ENCODE measurements at places on chromosomes 7 and 10. TPM values are rescaled to one million over a fixed set of nuclear protein-coding genes. Genes with fewer than 3 reads are reported as not detected.
A peak's percentile ranks its signal among the peaks of the same experiment; 100 is the strongest.

SERPINE1 gene
- total RNA-seq: 7.2 TPM

SGCE gene
- total RNA-seq: 8.8 TPM

KLF14 gene
- 0.54 TPM for total RNA-seq

FGL2 gene
- total RNA-seq: 8.8 TPM

POLR2J2 gene
- 2.9 TPM for total RNA-seq

CYP3A4 gene
- not detected for total RNA-seq

DGKI gene
- 0.44 TPM for total RNA-seq

FGFBP3 gene
- 0.41 TPM for total RNA-seq

DNA sequence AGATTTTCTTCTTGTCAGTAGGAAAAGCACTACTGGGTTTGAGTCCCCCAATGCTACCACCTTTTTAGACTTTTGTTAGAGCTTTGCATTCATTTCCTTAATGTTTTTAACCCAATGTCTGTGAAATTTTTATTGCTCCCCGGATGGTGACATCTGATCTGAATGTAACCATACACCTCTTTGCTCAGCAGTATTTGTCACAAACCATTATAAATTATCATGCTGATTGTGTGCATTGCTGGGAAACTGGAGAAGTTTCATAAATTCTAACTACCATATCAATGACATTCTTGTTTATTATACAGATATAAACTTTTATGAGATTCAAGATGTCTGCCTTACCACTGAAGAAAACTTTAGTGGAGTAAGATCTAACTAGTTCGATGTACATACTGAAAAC, 8.5 kb downstream of the NRP1 start:
- no peak for DNase-seq

GRCh38 chr10:50347394-50347802, 96.1 kb upstream of the ASAH2 start:
- DNase-seq: no peak

- DNase-seq: no peak
Measured at GRCh38 chr7:98394377-98394836, 6.5 kb downstream of the BAIAP2L1 start.

GRCh38 chr10:43293677-43294057, 26.8 kb upstream of the RASGEF1A start:
- no peak for DNase-seq

DNA sequence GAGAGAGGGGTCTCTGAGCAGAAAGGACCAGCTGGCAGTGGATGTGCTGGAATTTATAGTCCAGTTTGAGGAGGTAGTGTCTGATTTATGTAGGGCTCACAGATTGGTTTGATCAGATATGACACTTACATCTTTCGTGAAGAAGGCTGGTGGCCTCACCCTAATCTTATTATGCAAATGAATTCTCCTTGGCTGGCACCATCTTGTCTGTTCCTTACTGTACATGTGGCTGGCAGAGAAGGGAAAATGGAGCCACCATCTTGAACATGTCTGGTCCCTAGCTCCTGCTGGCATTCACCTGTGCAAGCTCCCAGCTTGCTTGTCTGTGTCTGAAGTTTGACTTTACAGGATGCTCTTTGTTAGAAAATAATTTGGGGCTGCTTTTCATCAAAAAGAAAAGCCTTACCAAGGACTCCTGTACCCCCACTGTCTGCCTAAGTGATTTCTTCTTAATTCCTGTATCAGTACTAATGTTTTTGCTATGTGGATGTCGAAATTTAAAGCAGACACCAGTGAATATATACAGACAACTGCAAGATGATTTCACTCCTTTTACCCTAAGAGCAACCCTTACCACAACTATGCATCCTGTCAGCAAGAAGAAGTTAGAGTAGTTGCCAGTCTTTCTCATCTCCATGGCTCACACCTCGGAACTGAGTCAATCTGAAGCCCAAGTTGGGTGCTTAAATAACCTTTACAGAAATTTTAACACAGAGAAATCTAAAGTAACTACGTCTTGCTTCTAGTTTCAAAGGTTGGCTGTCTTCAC, 322.0 kb upstream of the SEMA3D start:
- DNase-seq: no peak

GRCh38 chr10:126906704-126907422, 1.6 kb downstream of the DOCK1 start:
- no peak for DNase-seq

DNA sequence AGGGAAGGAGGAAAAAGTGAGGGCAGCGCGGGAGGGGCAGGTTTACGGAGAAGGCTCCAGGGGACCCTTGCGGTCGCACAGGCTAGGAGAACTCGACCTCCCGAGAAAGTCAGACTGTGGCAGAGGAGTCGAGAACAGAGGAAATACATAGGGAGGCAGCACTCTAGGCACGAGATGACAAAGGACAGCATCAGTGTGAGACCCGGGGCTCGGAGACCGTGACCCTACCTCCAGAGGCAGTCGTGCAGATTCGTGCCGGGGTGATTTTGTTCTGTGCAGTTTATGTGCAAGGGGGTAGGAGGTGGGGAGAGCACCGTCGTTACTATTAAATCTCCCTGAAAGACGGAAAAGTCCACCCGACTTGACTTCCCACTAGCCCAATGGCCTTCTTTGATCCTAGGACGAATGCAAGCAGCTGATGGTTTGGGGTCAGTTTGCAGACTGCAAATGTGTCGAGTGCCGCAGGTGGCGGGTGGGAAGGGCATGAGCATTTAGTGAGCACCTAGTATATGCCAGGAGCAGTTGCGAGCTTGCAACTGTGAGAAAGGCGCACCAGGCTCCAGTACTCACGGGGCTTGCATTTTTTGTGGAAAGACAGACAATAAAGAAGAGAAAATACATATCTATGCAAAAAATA, 674 bp upstream of the OSBPL3 start:
- peak; percentile 18 for DNase-seq

DNA sequence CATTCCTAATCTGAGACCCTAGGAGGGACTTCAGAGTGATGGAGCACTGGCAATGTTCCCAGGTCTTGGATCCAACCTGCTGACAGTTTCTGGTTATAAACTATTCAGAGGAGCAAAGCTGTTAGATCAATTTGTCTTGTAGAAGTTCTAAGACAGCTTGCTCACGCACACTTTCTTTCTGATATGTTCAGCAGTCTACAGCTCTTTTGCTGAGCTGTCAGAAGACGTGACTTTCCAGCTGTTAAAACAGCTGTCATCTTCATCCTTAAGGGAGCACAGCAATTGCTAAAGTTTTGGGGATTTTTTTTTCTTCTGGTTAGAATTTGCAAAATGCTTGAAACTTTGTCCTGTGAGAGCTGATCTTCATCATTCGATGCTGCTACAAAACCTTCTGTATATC, 823.1 kb downstream of the SORCS1 start:
- no peak for DNase-seq

DNA sequence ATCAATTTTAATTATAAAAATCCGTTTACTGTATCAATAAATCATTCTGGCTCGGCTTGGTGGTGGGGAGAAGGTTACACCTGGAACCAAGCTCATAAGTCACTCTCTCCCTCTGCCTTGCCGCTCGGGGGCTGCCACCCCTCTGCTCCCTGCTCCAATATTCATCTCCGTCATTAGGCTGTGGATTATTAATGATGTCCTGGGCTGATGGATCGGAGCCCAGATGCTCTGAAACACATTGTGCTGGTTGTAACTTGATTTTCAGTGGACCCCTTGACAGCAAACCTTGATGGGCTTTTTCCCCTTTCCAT, 314.2 kb downstream of the PLXNA4 start:
- no peak for DNase-seq

DNA sequence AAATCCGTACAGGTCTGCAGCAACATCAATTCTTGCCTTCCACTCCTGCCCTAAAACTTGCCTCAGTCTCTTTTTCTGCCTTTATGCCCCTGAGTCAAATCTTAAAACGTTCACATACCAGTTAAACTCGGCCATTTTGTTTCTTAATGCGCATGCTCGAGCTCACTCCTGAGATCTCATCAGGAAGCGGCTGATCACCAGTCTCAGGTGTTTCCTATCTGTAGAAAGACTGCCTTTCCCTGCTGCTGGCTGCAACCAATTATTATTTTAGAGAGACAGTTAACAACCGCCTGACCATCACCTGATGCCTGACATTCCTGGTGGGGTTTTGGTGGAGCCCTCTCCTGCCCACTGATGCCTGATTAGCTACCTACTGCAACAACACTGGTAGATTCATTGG, 70.2 kb upstream of the TMEM140 start:
- DNase-seq: no peak

DNA sequence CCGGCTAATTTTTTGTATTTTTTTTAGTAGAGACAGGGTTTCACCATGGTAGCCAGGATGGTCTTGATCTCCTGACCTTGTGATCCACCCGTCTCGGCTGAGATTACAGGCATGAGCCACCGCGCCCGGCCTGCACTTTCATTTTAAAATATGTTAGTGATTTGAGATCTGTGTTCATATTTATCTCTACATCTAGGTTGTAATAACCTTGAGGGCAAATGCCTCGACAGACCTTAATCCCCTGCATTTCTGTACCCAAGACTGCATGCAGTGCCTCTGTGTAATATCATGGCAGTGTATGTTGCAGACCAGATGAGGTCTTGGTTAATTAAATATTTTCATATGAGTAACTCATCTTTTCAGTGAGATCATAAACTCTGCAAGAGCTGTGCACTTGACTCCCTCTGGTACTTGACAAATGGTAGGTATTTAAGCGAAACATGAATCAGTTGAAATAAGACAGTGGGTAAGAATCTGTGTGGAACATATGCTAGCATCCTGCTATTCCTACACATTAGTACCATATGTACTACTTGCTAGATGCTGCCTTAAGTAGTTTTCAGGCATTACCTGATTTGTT, 673.9 kb upstream of the ANKRD30A start:
- no peak for DNase-seq

- no peak for DNase-seq
Measured at GRCh38 chr10:27815261-27815660, 69.6 kb upstream of the MKX start.

GRCh38 chr10:71580415-71580814, 139.2 kb downstream of the C10orf105 start:
- no peak for DNase-seq

Data from psoas muscle (tissue), 8 donors.